ENCODE measurements at places on chromosomes 5 and 9.

DNA sequence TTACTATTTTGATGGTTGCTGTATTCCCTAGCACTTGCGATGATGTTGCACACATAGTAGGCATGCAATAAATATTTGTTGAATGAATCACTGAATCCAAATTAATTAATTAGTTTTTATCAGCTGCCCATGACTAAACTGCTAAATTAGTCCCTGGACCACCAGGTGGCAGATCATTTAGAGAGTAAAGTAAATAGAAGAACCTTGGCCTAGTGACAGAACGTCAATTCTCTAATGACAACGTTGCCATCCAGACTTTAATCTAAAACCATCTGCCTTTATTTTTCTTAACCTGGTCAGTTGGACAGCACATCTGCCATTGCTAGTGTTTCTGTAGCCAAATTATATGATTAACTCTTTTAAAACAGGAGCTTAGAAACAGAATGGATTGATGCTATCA is 457.5 kb downstream of the KIF4B start:
- no peak for DNase-seq

- no peak for DNase-seq
These were observed 421 bp upstream of the DEPDC1B start for GRCh38 chr5:60700416-60700757.

GRCh38 chr9:87547671-87548081 is 50.0 kb downstream of the DAPK1 start:
- DNase-seq = no peak

DNA sequence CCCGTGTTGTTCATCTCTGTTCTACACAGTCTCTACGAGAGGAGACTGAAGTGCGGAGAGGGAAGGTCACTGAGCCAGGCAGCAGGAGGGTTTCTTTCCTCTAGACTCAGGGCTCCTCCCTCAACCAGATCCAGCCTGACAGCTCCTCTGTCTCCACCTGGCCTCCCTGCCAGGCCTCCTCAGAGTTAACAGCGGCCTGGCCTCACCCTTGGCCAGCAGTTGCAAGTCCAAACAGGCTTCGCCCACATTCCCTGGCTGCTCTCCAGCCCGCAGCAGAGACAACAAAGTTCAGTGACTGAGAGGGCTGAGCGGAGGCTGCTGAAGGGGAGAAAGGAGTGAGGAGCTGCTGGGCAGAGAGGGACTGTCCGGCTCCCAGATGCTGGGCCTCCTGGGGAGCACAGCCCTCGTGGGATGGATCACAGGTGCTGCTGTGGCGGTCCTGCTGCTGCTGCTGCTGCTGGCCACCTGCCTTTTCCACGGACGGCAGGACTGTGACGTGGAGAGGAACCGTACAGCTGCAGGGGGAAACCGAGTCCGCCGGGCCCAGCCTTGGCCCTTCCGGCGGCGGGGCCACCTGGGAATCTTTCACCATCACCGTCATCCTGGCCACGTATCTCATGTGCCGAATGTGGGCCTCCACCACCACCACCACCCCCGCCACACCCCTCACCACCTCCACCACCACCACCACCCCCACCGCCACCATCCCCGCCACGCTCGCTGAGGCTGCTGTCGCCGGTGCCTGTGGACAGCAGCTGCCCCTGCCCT is at the start of gene HRCT1:
Gene HRCT1 (plus strand): TSS at position 291 of the 768 bp plus-strand sequence. CDS start 86 bp downstream, at position 377.
- peak; percentile 95 for DNase-seq

DNA sequence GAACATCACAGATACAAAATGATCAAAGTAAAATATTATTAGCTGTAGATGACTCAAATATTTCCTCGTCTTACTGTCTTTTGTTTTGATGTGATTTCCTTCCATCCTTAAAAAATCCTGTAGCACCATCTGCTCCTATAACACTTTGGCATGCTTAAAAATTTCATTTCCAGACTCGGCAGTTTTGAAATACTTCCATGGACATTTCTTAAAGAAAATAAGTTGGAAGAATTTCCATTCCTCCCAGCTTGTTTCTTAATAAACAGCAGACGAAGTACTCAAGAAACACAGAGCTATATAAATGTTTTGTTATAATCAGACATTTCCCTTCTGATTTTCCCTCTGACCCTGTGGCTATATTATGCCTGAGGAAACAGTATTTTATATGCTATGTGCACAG is 41.2 kb upstream of the SVEP1 start:
- DNase-seq = no peak

- no peak for DNase-seq
These were observed 51.6 kb upstream of the TAS2R1 start for GRCh38 chr5:9681706-9682105.

DNA sequence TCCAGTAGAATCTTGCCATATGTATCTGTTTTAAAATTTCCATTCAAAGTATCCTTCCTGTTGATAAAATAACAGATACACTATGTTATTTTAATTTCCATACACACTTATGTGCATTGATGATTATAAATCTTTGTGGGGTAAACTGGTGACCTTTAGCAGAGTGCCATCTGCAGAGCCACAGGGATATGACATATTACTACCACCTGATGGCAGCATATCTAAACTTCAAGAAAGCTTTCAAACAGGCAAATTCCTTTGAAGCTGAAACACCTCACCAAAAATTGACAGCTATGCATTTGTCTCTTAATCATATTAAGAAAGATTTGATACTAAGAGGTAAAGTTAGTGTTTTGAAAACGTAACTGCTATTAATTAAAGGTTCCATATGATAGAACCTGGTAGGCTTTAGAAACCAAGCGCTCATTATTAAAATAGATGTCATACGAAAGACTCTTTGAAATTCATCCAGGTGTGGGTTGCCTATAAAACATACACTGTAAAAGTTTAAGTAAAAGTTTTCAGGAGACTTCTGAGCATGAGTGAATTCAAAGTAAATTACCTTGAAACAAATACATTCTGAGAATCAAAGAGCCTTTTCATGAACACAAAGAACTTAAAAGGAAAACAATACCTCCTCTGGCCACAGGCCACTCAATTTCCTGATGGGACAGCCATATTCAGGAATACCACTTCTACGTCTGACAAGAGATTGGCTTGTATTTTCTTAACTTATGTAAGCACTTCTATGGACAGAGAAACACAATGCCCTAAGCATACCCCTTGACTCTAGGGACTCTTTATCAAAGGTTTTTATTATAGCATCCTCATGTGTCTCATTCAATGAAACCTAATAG is 93.3 kb downstream of the KIAA0825 start:
- DNase-seq = peak; percentile 54

DNA sequence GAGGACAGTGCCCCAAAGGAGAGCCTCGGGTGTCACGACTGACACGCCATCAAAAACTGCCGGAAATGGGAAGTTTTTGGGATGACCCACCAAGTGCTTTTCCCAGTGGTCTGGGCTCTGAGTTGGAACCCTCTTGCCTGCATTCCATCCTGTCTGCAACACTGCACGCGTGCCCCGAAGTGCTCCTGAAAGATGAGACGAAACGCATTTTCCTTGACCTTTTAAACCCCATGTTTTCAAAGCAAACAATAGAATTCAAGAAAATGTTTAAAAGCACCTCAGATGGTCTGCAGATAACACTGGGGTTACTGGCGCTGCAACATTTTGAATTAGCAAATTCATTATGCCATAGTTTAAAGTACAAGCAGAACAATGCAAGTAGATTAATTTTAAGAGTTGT is 92.9 kb downstream of the ANKRD18A start:
- DNase-seq = peak; percentile 11

GRCh38 chr5:83220331-83220730 is 143.0 kb downstream of the XRCC4 start:
- peak; percentile 2 for DNase-seq

- DNase-seq = no peak
These were observed 35.1 kb downstream of the TTLL11 start for GRCh38 chr9:122058051-122058450.

DNA sequence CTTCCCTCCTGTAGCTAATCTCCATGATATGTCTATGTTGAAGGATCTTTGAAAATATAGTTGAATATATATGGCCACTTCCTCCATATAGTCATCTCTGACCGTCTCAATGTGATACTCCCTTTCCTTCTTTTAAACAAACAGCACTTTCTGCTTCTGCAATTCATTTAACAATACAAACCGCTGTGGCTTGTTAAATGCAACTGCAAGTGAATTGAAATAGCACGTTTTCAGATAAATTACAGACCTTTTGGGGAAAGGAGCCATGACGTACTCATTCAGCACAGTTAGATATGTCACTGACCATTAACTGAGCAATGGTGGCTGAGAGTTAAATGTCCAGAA is 82.5 kb downstream of the FBXO38 start:
- DNase-seq = no peak

GRCh38 chr9:119091074-119091473 is 278.2 kb downstream of the BRINP1 start:
- no peak for DNase-seq

DNA sequence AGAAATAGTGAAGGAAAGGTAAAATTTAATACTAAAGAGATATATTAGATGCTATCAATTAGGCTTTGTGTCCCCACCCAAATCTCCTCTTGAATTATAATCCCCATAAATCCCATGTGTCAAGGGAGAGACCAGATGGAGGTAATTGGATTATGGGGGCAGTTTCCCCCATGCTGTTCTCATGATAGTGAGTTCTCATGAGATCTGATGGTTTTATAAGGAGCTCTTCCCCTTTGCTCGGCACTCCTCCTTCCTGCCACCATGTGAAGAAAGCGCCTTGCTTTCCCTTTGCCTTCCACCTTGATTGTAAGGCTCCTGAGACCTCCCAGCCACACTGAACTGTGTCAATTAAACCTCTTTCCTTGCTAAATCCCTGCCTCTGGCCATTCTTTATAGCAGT is 697.0 kb upstream of the RGMB start:
- no peak for DNase-seq

- DNase-seq = no peak
These were observed 21.4 kb downstream of the SLC22A4 start for GRCh38 chr5:132315529-132316067.

DNA sequence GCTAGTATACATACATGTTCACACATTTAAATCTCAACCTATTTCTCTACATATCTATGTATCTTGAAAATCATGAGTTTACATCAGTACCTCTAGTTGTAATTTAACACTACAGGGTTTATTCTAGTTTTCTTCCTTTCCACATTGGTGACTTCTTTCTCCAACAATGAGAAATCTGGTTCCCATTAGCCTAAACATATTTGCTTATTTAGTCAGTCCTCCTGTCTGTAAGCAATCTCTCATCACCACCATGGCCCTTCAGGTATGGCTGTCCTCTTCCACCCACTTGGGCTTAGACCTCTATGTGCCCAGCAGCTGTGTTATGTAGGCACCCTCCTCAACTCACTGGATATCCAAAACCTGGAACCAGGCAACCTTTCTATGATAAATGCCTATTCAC is 8.0 kb upstream of the SPATA31D1 start:
- no peak for DNase-seq

GRCh38 chr9:12464910-12465512 is 228.2 kb upstream of the TYRP1 start:
- peak; percentile 31 for DNase-seq

DNA sequence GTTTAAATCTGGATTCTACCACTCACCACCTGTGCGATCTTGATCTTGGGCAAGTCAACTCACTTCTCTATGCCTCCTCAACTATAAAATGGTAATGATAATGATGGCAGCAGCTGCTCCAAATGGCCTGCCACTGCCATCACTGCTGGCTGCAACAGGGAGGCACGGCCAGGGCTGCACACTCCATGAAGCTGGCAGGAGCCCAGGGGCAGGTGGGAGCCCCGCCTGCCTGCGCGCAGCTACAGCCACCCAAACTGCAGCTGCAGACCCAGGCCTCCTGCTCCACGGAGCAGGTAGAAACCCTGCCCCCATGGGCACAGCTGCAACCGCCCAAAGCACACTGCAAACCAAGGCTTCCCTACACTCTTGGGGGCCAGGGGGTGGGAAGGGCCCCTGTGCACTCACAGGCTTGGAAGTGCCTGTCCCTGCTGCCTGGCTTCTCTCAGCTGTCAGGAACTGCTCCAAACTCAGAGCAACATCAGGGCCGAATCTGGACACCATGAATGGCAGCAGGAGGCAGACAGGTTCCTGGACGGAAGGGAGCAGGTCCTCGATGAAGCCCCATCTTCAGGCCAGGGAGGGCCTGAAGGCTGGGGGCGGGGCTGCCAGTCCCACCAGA is 57.6 kb downstream of the PRELID2 start:
- DNase-seq = no peak

DNA sequence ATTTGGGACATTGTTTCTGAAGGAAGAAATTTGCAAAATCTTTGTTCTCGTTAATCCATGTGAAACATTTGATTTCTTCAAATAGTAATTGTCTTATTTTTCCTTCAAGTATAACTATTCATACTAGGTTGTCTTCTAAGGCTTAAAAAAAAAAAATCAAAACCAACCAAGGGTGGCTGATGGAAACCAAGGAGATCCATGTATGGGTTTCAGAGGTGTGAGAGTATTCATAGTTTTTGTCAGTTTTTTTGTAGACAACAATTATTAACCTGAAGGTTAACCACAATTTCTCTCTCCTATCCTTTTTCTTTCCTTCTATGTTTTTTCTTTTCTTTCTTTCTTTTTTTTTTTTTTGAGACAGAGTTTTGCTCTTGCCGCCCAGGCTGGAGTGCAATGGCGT is 35.4 kb downstream of the KDM4C start:
- DNase-seq = no peak

- DNase-seq = peak; percentile 26
These were observed 39.1 kb upstream of the CPEB4 start for GRCh38 chr5:173848986-173849596.

DNA sequence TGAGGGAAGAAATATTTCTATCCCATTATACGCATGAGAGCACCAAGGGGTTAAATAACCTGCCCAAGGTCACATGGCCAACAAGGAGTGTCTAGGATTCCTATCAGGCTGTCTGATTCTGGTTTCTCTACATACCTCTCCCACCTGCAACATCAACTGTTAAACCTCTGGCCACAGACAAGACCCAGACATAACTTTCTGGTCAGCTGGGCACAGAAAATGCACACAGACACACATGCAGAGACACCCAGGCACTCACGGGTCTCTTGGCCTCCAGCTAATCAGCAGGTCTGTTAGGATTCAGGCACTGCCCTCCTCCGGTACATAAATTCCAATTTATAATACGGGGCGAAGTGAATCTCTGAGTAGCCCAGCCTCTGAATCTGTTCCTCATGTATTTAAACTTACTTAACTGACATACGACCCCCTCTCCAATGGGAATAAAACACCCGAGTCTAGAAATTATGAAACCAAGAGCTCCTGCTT is 1.5 kb downstream of the SEPTIN8 start:
- DNase-seq = no peak

GRCh38 chr5:24059006-24059405 is 551.6 kb downstream of the PRDM9 start:
- no peak for DNase-seq

DNA sequence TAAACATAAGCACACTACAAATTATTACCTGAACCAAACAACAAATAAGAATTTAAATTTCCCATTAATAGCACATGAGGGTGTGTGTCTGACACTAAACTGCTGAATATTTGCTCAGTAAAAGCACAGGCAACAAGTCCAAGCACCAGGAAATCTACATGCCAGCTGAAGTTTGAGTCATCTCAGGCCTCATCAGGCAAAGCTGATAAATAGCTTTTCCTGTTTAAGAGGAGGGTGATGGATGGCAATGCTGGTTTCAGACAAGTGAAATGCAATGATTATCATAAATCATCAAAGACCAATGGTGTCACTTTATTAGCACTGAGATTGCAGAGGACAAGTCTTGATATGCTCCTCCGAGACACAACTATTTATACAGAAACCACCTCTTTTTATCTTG is 1668.0 kb upstream of the C9orf72 start:
- no peak for DNase-seq
